Stimulated activated CD4-positive, alpha-beta T cell treated with anti-CD3 and anti-CD28 coated beads, Interleukin-4, amount 100 ng/mL, for 4 hours (primary cell): ENCODE measurements at places on chromosomes 11 and 22.

GRCh38 chr11:86745571-86745970, 54.8 kb upstream of the PRSS23 start:
- no peak for DNase-seq

GRCh38 chr11:104279587-104279986, 115.6 kb upstream of the PDGFD start:
- no peak for DNase-seq

DNA sequence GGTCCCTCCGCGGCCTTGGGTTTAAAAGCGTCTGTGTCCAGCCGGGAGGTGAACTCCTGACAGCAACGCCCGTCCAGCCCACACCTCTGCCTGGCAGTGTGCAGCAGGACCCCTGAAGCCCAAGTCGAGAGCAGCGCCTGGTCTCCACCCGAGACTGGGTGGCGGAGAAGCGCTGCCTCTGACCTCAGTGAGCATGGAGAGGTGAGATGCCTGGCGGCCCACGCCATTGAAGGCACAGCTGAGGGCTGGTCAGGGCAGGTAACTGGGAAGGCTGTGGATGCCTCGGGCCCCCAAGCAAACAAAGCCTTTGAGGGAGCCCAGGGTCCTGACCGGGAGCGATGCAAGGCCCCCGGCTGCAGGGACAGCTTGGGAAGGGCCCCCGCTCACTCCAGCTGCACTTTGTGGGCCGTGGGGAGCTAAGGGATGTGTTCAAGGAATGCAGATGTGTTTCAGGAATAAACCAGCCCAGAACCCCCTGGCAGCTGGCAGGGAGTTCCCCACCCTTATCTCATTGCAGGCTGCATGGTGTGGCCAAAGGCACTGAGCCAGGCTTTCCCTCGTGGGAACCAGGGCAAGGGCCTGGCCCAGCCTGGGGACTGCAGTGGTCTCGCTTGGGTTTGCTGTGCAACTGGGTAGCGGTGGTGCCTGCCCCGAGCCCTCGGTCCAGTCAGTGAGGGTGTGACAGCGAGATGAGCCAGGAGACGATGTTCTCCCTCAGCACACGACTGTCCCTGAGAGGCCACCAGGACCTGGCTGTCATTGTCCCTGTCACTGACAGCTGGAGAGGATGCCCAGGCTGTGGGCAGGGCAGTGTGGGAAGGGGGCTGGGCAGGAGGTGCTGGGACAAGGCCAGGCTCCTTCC, 92.5 kb downstream of the WNT7B start:
- no peak for DNase-seq

GRCh38 chr22:37203354-37204044, 8.8 kb downstream of the SSTR3 start:
- no peak for DNase-seq

DNA sequence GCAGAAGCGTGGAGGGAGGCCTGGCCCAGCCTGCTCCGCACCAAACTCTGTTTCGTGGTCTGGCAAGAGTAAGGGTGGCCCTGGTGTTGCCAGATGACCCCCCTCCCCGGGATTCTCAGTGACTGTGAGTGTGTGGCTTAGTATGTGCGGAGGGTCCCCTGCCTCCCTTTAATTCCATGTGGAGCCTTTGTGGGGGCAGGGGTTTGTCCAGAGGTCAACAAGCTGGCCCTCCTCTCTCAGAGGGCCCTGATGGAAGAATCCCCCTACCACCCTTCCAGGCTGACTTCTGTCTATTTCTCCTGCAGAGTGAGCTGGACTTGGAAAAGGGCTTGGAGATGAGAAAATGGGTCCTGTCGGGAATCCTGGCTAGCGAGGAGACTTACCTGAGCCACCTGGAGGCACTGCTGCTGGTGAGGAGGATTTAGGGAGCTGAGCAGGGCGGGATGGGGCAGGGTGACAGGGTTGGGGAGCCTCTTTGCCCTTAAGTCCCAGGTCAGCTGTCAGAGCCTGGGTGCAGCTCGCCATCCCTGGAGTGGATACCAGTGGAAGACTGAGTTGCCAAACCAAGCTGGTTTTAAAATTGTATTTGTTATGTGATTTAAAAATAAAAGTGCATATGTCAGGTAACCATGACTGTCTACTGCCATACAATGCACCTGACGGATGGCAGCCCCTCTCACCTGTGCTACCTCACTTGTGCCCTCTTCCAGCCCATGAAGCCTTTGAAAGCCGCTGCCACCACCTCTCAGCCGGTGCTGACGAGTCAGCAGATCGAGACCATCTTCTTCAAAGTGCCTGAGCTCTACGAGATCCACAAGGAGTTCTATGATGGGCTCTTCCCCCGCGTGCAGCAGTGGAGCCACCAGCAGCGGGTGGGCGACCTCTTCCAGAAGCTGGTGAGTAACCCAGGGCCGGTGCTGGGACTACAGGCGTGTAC, 80.6 kb downstream of the BCR start:
- no peak for DNase-seq

- DNase-seq, result no peak
These were observed 15.7 kb downstream of the TSPO start for GRCh38 chr22:43167001-43167589.

DNA sequence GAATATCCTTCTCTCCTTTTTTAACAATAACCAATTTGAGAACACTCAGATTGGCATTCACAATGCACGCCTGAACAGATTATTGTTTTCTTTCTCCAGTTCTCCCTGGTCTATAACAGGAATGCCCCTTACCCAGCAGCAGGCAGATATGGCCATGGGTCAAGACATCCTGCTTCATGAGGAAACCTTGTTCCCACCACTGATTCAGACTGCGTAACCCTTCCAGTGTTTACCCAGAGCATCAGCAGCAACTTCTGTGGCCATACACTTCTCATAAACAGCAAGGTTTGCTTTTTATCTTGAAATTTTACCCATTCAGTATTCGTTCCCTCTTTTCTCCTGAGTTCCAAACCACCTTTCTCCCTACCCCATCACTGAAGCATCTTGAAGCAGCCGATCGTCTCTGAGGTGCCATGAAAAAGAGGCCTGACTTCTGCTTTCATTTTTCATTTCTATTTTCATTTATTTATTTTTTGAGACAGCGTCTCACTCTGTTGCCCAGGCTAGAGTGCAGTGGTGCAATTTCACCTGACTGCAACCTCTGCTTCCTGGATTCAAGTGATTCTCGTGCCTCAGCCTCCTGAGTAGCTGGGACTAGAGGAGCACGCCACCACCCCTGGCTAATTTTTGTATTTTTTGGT, 9.6 kb downstream of the PTS start:
- no peak for DNase-seq

DNA sequence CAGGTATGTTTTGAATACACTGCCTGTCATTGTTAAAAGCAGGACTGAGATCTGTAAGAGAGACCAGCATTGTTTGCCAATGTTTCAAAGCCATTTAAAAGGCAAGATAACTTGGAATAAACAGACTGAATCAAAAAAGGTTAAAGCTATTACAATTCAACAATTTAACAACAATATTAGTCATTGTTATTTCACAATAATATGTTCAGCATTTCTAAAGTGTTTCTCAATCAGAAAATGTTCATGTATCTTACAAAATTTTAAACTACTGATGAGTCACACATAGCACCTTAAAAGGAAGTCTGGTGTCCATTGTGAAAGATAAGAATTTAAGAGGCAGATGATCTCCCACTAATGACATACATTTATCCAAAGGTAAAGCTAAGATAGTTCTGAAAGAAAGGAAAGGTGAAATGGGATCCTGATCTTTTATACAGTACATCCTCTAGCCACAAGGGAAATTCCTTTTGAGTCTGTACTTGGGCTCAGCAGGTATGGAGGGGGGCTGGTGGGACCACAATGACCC, 79.7 kb downstream of the MAML2 start:
- DNase-seq, result no peak
